NCI-H1417 treated with DMSO at 0.1 percent for 48 hours (cell line): ENCODE measurements at places on chromosomes 3 and 15.

DNA sequence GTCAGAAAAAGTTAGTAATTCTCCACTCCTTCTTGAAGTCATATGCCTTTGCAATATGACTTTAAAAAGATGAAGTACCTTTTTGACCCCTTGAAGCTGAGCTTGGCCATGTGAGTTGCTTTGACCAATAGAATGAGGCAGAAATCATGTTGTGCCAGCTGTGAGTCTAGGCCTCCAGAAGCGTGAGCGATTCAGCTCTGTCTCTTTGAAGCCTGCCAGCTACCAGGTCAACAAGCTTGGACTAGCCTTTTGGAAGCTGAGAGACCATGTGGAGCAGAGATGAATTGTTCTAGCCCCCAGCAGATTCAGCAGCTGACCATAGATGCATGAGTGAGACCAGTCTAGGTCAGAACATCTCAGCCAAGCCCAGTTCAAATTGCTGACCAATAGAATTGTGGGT lies 69.8 kb upstream of the EOMES start:
- no peak for DNase-seq

DNA sequence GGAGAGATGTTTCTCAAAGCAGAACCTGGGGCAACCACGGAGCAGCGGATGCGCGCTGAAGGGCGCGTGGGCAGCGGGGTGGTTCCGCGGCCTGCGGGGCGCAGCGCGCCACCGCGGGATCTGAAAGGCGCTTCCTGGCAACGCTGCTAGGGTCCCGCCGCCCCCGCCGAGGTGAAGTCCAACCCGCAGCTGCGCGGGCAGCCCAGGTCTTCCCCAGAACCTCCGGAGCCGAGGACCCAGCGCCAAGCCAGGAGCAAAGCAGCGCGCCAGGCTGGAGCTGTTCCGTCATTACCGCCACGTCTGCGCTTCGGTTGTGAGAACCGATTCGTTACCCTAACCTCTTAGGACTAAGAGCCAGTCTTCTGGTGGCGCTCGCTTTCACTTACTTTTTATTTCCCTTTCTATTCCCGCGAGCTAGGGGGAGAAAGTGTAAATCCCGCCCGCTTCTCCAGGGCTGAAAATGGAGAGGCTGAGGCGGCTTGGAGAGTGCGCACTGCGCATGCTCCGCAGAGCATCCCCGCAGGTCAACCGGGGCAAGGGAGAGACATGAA lies 3.2 kb upstream of the GABRG3 start:
- no peak for DNase-seq

DNA sequence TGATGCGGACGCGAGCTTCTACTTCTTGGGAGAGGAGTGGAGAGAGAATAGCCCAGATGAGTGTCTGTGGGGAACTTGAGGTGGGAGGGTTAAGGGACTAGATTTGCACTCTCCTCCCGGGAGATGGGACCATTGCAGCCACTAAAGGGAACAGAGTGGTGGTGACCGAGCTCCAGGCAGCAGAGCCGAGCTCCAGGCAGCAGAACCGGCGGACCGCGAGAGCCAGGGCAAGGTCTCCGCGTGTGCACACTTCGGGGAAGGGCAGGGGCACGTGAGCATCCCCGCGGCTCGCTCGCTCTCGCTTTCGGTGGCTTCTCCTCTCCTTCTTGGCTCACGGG lies 1.1 kb downstream of the IGDCC3 start:
- DNase-seq = no peak

DNA sequence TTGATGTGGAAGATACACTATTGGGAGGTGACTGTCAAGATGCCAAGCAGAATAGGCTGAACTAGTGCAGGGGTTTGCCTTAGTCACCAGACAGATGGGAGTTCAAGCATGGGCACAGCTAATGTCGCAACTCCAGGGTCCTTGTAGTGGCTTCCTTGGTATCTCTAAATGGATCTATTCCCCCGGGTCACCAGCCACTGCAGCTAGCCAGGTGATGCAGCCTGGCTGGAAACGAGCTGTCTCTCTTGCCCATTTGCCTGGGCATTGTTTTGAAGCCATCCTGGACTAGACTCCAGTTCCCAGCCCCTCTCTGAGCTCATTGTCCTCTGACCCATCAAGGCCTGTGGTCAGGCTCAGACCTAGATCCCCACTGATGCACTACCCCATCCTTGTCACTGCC lies 8.4 kb upstream of the CPEB1 start:
- DNase-seq = no peak

GRCh38 chr3:64830681-64831080 lies 142.9 kb upstream of the ADAMTS9 start:
- no peak for DNase-seq
